ENCODE measurements at places on chromosomes 6 and 20. TPM values are rescaled to one million over a fixed set of nuclear protein-coding genes. Genes with fewer than 3 reads are reported as not detected.

- H3K36me3 ChIP-seq: no peaks in the 10 kb centered on the region
- H3K27me3 ChIP-seq: no peaks in the 10 kb centered on the region
- peaks cover 16% of the 10 kb centered on the region for H3K4me1 ChIP-seq
Observed at GRCh38 chr6:136429264-136430065, 120.8 kb downstream of the MAP7 start.

CALHM6 gene
- total RNA-seq: 4.2 TPM

- H3K27me3 ChIP-seq: no peaks in the 10 kb centered on the region
- no peak for DNase-seq
- no peak overlapping the region for H3K27ac ChIP-seq
- no peaks in the 10 kb centered on the region for H3K4me1 ChIP-seq
Observed at GRCh38 chr20:46791722-46792416, 82.4 kb downstream of the SLC2A10 start.

TFAP2C gene
- 0.67 TPM for total RNA-seq

GRCh38 chr6:71298459-71298858 lies 9.8 kb downstream of the OGFRL1 start:
- no peaks in the 10 kb centered on the region for H3K36me3 ChIP-seq
- no peaks in the 10 kb centered on the region for H3K27me3 ChIP-seq
- H3K4me1 ChIP-seq: peaks cover 4% of the 10 kb centered on the region
- DNase-seq: no peak

DNA sequence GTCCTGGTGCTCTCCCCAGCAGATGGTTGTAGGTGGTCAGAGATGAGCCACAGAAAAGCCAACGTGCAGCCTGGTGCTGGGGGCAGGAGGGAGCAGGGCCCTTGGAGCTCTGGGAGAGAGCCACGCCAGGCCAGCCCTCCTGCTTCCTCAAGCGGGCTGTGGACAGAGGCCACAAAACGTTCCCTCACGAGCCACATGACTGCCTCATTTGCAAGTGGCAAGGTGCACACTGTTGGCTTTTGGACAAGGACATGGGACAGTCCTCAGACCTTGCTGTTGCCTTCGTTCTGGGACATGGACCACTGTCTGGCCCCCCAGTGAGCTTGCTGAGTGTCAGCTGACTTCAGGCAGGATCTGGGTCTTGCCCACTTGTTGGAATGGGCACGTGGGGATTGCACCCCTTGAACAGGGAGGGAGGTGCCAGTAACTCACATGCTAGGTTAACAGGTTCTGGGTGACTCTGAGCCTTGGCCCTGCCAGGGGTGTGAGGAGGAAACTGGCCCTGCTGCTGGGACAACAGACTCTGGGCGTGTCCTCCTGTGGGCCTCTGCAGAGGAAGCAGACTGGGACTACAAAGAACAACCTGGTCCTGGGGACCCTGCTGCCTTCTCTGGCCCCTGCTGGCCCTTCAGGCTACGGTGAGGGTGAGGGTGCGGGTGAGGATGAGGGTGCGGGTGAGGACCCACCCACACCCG lies 2.6 kb downstream of the SLCO4A1 start:
- H3K27ac ChIP-seq: no peak overlapping the region
- no peak overlapping the region for H3K4me3 ChIP-seq
- no peaks in the 10 kb centered on the region for H3K4me1 ChIP-seq
- DNase-seq: no peak

DNA sequence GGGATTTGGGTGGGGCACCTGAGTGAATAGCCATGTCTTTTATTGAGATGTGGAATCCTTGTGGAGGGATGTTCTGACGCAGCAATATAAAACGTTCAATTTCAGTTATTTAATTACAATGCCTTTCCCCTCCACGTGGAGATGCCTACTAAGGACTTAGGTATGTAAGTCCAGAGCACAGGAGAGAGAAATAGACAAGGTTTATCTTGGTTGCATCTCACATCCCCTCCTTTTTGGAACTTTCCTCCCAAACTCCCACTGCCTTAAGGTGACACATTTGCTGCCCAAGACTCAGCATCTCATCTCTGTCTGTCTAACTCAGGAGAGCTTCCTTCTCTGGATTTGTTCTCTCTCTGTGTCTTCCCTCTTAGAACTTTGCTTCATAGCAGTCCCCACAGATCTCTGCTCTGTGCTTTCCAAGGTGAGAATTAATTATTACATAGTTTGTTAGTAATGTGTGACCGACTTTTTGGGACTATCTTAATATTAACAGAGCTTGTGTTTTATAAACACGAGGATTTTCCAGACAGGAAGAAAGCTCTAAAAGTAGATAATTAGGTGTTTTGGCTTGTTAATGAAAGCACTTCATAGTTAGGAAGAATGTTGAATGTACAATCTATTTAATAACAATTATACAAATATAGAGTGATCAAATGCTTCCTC lies 52.6 kb downstream of the COL19A1 start:
- DNase-seq: no peak
- H3K27ac ChIP-seq: no peak overlapping the region
- no peaks in the 10 kb centered on the region for H3K4me1 ChIP-seq
- H3K36me3 ChIP-seq: no peaks in the 10 kb centered on the region
- no peak overlapping the region for H3K4me3 ChIP-seq

GRCh38 chr6:228881-229651 lies 63.2 kb upstream of the DUSP22 start:
- no peaks in the 10 kb centered on the region for H3K4me1 ChIP-seq
- no peak overlapping the region for H3K27ac ChIP-seq
- H3K36me3 ChIP-seq: no peaks in the 10 kb centered on the region
- no peak overlapping the region for H3K4me3 ChIP-seq
- no peak for DNase-seq

GRCh38 chr6:3789018-3789895 lies 37.7 kb upstream of the PXDC1 start:
- no peak overlapping the region for H3K4me3 ChIP-seq
- no peaks in the 10 kb centered on the region for H3K4me1 ChIP-seq
- DNase-seq: no peak
- H3K27ac ChIP-seq: no peak overlapping the region

DNA sequence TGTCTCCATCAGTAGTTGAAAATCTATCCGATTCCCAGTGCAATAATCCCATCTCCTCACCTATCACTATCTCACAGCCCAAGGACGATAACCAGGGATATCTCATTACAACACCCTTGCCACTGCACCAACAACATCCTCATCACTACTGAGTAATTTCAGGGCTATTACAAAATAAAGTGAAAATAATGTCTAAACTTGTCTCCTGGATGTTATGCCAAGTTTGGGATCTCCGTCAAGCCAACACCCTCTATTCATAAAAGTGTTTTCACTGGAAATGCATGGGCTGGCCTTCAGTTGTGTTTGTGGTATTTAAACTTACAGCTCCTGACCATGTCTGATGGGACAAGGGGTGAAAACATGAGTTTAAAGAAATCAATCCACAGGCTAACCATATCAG lies 42.0 kb upstream of the STMND1 start:
- no peak overlapping the region for H3K27ac ChIP-seq
- H3K4me1 ChIP-seq: no peaks in the 10 kb centered on the region
- no peaks in the 10 kb centered on the region for H3K27me3 ChIP-seq
- no peaks in the 10 kb centered on the region for H3K36me3 ChIP-seq
- no peak for DNase-seq
- H3K4me3 ChIP-seq: no peak overlapping the region

GRCh38 chr20:48106428-48106827 lies 321.1 kb upstream of the SULF2 start:
- no peaks in the 10 kb centered on the region for H3K36me3 ChIP-seq
- no peak overlapping the region for H3K4me3 ChIP-seq
- peaks cover 6% of the 10 kb centered on the region for H3K27me3 ChIP-seq
- DNase-seq: no peak

- no peak overlapping the region for H3K4me3 ChIP-seq
- peaks cover 2% of the 10 kb centered on the region for H3K4me1 ChIP-seq
- H3K27me3 ChIP-seq: no peaks in the 10 kb centered on the region
- no peaks in the 10 kb centered on the region for H3K36me3 ChIP-seq
- peak overlapping the region; percentile 27 for H3K27ac ChIP-seq
- DNase-seq: no peak
Observed at GRCh38 chr6:41705996-41706835, 29.2 kb downstream of the TFEB start.

DNA sequence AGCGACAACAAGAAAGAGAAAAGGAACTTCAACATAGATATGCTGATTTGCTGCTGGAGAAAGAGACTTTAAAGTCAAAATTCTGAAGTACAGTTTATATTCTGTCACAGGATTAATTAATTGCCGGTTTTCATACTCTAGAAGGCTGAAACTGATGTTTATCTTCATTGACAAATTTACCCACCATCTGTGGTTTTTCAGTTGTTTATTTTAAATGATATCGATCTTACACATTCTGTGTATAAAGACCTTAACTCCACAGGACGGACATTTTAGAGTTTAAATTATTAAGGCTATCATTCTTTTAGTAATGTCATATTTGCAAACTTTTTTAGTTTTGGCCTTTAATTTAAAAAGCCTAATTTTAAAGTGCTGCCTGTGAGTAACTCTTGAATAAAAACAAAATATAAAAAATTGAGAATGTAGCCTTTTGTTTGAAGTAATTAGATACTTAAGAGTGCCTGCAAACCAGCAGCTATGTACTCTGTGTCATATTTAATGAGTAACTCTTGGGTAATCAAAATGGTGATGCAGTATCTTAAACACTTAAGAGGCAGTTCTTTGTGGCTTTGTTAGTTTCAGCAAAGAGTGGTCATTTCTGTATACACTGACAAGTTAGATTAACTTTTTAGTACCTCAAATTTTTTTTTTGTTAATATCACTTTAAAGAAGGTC lies 59.3 kb downstream of the CDC5L start:
- H3K27ac ChIP-seq: peak overlapping the region; percentile 61
- H3K4me3 ChIP-seq: no peak overlapping the region
- DNase-seq: no peak
- no peaks in the 10 kb centered on the region for H3K36me3 ChIP-seq

DNA sequence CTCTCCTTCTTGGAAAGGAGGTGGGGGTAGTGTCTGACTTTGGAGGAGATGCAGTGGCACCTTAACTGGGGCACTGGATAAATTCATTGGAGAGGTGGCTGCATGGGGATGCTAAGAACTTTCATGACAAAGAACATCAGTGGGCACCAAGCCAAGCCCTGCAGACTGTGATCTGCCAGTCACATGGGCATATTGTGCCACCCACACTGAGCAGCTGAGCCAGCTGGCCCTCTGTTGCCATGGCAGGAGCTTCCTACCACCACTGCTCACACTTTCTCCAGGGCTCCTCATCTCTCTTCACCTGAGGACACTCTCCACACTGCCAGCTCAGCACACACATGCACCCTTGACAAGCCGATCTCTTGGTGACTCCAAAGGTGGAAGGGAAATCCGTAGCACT lies 715.6 kb downstream of the QKI start:
- H3K36me3 ChIP-seq: no peaks in the 10 kb centered on the region
- H3K27me3 ChIP-seq: no peaks in the 10 kb centered on the region

GABRR1 gene
- not detected for total RNA-seq

DNA sequence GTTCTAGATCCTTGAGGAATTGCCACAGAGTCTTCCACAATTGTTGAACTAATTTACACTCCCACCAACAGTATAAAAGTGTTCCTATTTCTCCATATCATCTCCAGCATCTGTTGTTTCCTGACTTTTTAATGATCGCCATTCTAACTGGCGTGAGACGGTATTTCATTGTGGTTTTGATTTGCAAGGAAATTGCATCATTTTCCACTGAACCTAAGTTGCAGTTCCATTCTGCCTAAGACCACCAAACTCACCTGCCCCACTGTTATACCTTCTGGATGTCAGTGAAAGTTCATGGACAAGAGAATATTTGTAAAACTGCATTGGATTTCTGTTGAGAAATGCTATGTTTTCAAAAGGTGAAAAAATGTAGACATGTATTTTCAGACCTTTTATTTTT lies 132.9 kb upstream of the ESR1 start:
- no peak overlapping the region for H3K27ac ChIP-seq
- no peaks in the 10 kb centered on the region for H3K4me1 ChIP-seq
- no peak overlapping the region for H3K4me3 ChIP-seq
- no peaks in the 10 kb centered on the region for H3K27me3 ChIP-seq
- no peak for DNase-seq

LPIN3 gene
- 6.5 TPM for total RNA-seq

GRCh38 chr20:64154590-64155257 lies 9.5 kb upstream of the MYT1 start:
- H3K27me3 ChIP-seq: no peaks in the 10 kb centered on the region
- H3K4me3 ChIP-seq: no peak overlapping the region
- H3K4me1 ChIP-seq: no peaks in the 10 kb centered on the region
- DNase-seq: no peak
- no peaks in the 10 kb centered on the region for H3K36me3 ChIP-seq
- no peak overlapping the region for H3K27ac ChIP-seq

- no peak overlapping the region for H3K27ac ChIP-seq
- H3K4me3 ChIP-seq: no peak overlapping the region
- H3K36me3 ChIP-seq: no peaks in the 10 kb centered on the region
- H3K4me1 ChIP-seq: no peaks in the 10 kb centered on the region
- DNase-seq: no peak
Observed at GRCh38 chr20:10228330-10228729, 9.7 kb downstream of the SNAP25 start.

DNA sequence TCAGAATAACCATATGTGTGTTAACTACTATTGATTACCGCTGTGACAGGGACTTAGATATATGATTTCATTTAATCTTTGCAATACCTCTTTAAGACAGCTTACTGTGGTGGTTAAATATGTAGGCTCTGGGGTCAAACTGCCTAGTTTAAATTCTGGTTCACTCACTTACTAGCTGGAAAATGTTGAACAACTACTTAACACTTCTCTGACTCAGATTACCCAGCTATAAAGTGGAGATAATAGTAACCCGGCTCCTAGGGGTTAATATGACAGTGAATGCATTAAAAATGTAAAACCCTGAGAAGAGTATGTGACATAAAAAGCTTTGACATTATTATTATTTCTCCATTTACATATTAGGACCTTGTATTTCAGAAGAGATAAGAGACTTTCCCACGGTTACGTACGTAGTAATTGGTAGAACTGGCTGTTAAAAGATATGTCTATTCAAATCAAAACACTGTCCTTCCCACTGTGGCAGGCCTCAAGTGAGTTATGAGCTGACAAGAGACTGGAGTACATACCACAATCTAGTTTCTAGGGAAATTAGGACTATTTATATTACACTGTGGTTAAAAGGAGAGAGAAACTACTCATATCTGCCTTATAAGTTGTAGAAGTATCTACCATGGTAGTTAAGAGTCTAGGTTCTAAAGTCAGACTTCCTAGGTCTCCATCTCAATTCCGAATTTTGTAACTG lies 4.4 kb upstream of the PLCB1 start:
- no peak overlapping the region for H3K27ac ChIP-seq
- H3K4me3 ChIP-seq: no peak overlapping the region
- DNase-seq: no peak
- H3K4me1 ChIP-seq: no peaks in the 10 kb centered on the region
- H3K27me3 ChIP-seq: no peaks in the 10 kb centered on the region
- no peaks in the 10 kb centered on the region for H3K36me3 ChIP-seq

DNPH1 gene
- total RNA-seq: 19.9 TPM

GPX5 gene
- total RNA-seq: not detected

TSPO2 gene
- total RNA-seq: not detected
